ENCODE measurements at places on chromosomes 7 and 10. TPM values are rescaled to one million over a fixed set of nuclear protein-coding genes. Genes with fewer than 3 reads are reported as not detected.

- no peak for DNase-seq
These were observed at the start of gene CYP3A4 for GRCh38 chr7:99784007-99784406. CYP3A4 (minus strand) TSS chr7:99784184; CDS start chr7:99784081, 103 bp downstream.

DNA sequence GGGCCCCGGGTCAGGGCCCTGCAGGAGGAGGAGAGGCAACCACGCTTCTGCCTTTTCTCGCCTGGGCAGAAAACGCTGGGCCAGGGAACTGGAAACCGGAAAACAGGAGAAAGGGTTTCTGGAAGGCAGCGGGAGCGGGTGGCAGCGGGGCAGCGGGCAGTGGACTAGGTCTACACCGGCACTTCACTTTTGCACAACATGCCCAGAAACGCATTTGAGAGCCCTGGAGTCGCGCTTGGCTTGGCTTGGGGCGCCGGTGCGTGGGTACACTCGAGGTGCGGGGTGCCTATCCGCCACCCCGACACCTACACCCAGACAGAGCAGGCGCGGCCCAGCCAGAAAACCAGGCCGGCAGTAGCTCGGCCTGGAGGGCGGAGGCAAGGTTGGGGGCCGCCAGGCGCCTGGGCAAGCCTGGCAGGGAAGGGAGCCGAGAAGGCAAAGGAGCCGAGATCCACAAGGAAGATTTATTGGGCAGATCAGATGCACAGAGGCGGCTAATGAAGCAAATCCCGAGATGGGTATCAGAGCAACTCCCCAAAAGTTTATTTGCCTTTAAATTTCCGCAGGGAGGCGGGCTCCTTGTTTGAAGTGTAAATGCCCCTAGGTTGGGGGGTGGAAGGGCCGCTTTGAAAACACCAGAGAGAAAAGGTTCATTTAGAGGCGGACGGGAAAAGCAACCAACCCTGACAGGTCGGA, 3.2 kb upstream of the PAX2 start:
- no peak for DNase-seq

DNA sequence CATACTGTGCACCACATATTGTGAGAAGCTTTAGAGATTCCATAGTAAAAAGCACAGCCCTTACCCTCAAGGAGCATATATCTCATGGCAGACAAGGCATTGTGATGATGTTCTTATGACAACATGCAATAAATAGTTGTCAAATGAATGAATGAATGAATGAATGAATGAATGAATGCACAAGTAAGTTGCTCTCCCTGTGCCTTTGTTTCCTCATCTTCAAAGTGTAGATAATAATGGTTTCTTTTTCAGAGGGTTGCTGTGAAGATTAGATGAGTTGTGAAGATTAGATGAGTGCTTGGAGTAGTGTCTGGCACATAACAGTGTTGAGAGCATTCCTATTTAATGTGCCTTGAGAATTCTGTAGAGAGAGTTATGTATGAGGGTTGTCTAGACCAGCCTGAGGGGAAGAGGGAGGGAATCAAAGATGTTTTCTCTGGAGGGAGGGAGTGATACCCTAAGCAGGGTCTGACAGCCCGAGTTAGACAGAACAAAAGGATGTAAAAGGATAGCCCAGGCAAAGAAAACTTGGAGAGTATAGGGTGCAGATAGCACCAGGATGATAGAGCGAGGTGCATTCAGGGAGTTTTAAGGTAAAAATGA, 217.2 kb downstream of the RELN start:
- DNase-seq = no peak

- DNase-seq = no peak
These were observed 330.7 kb downstream of the ELMO1 start for GRCh38 chr7:37118004-37118403.

GRCh38 chr7:77619314-77619713, 76.9 kb upstream of the RSBN1L start:
- no peak for DNase-seq

DNA sequence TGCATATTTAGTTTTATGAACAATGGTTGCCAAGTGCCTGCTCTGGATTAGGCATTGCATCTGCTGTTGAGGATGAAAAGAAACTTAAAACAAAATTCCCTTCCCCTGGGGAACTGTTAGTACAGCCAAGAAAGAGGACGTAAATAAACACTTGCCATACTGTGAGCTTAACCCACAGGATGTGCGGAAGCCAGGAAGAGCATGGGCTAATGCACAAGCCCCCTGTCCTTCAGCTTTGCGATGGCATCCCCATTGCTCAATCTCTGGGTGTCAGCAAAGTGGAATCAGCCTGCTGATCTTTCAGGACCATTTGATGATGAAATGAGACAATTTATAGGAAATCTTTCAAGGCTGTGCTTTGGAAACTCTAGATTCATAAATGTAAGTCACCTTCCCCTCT, 399.9 kb upstream of the IGFBP3 start:
- no peak for DNase-seq

- DNase-seq = no peak
These were observed 29.8 kb downstream of the CALCR start for GRCh38 chr7:93544691-93545090.

The SH2D4B gene
- polyA plus RNA-seq = 0.16 TPM

The FAM25C gene
- not detected for polyA plus RNA-seq

The GRB10 gene
- 48.9 TPM for polyA plus RNA-seq

The WNT8B gene
- polyA plus RNA-seq = 0.11 TPM

The TPST1 gene
- polyA plus RNA-seq = 51.9 TPM

All from left lung (tissue), 14 donors.